Activated CD4-positive, alpha-beta T cell treated with anti-CD3 and anti-CD28 coated beads for 24 hours (primary cell): ENCODE measurements at places on chromosomes 6 and 20.

- no peak for DNase-seq
Measured at GRCh38 chr20:24533449-24533848, 64.0 kb downstream of the SYNDIG1 start.

DNA sequence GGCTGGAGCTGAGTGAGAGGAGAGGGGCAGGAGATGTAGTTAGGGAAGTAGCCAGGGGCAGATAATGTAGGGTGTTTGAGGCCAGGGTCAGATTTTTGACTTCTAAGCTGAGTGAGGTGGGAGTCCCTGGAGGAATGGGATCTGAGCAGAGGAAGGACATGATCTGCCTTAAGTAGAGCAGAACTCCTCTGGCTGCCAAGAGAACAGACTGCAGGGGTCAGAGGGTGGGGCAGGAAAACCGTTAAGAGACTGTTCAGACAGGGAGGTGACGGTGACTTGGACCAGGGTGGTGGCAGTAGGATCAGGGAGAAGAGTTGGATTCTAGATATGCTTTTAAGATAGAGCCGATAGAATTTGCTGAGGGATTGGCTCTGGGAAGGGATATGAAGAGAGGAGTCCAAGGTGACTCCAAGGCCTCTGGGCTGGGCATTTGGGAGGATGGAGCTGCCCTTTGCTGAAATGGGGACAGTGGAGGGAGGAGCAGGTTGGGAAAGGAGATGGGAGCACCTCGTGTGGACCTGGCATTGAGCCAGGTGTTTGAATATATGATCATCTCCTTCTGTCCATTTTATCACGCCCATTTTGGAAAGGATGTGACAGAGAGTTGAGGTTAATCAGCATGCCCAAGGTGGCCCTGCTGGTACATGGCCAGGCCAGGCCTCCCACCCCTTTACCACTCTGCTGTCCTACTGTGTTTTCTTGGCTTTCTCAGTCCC, 18.8 kb downstream of the EYA2 start:
- DNase-seq = no peak

DNA sequence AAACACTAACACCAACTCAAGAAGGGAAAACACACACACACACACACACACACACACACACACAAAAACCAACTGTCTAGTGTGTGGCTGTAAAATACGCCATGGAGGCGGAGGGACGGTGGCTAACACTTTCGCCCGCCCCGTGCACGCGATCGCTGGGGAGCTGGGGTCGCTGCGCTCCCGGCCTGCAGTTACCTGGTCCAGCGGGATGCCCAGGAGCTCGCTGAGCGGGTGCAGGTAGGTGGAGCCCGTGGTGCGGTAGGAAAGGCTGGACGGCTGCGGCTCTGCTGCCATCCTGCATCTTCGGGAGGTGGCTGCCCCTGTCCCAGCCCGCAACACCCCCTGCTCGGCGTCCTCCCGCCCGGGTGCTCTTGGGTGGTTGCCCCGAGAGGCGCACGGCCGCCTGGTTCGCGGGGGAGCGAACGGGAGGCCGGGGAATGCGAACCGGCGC, 303 bp downstream of the MBOAT1 start:
- DNase-seq = no peak

DNA sequence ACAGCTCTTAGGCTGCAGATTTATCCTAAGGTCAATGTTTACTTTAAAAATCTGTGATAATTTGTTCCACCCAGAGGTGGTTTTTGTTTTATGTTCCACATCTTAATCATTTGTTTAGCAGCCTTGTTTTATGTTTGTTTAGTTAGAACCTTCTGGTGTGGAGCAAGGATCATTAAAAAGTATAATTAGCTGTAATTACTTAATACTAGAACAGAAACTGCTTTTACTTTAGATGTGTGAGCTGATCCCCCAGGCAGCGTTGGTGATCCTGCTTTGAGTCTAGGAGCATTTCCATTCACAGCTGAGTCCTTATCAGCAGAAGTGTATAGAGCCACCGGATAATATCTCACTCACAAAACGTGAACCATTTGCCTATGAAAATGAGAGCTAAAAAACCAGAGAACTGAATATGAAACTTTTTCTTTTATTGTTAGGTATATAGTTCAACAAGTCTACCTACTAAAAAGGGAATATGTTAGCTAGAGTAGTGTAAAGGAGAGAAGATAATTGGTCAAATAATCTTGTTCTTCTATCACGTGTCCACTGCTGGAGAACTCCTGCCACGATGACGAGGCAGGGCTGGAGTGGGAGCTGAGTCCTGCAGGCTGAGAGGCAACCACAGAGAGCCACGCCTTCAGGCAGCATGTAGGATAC, 78.5 kb downstream of the TRMT11 start:
- DNase-seq = no peak

GRCh38 chr6:170224694-170225660, 65.9 kb downstream of the DLL1 start:
- no peak for DNase-seq

DNA sequence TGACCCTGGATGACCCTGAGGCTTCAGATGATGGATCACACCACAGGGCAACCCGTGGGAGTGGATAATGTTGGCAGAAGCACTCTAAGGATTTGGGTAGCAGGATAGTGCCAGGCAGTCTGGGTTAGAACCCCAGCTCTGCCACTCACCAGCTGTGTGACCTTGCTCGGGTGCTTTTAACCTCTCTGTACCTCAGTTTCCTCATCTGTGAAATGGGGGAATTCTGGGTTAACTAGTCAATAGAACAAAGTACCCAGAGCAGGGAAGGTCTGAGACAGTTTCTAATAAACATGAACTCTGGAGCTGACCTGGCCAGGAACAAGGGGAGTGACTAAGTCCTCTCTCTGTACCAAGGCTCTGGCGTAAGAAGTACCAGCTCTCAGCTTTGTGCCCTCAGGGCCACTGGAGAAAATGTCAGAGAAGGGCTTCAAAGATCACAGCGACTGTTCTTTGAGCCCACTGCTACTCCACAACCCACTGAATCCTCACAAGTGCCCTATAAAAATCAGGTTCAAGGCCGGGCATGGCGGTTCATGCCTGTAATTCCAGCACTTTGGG, 14.7 kb upstream of the NOL4L start:
- DNase-seq = no peak

DNA sequence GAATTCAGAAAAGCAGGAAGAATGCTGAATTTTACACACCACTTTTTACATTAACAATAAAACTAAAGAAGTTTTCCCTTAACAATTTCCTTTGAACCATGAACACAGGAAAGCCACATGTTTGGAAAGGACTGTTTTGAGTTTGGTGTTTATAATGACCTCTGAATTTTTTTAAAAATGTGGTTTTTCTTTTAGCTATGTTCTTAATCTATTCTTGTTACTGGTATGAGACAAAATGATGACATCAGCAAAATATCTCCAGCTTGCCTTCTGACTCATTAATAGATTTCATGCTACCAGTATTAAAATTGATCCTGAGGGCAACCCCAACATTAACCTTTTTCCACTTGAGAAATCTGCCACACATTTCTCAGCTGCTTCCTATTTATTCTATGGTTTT, 217.5 kb upstream of the THEMIS start:
- no peak for DNase-seq

DNA sequence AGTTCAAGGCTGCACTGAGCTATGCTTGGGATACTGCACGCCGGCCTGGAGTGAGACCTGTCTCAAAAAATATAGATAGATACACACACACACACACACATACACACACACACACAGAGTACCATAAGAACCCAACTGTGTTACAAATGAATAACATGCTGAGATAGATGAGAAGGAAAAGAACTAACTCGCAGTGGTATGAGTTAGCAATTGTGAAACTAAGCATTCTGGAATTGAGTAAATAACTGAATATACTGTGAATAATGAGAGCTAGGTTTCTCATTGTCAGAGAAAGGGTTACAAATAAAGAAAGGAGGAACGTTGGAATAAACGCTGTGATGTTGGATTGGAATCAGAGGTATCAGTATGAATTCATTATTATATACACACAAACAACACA, 14.6 kb upstream of the FAXC start:
- no peak for DNase-seq

GRCh38 chr6:24353861-24354260, 4.0 kb downstream of the DCDC2 start:
- no peak for DNase-seq

GRCh38 chr20:10668677-10669368, 5.0 kb downstream of the JAG1 start:
- DNase-seq = no peak

- no peak for DNase-seq
Measured at GRCh38 chr6:4567141-4567540, 209.1 kb upstream of the CDYL start.

GRCh38 chr6:150119173-150119572, 23.7 kb upstream of the PPP1R14C start:
- DNase-seq = no peak

DNA sequence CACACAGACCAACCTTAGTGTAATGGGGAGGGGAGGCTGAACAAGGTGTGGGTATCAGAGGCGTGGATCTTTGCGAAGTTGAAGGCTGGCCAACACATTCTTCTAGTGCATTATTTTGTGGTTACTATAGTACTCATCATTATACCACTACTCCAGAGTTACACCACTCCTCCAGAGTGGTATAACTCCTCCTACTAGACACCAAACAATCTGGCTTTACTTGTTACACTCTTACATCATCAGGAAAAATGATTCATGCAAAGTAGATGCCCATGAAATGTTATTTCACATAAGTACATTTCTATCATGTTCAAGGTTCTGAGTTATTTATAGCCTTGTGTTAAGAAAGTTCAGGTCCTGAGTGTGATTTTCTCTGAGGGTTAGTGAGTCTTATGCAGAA, 443.1 kb upstream of the OPRM1 start:
- DNase-seq = no peak

DNA sequence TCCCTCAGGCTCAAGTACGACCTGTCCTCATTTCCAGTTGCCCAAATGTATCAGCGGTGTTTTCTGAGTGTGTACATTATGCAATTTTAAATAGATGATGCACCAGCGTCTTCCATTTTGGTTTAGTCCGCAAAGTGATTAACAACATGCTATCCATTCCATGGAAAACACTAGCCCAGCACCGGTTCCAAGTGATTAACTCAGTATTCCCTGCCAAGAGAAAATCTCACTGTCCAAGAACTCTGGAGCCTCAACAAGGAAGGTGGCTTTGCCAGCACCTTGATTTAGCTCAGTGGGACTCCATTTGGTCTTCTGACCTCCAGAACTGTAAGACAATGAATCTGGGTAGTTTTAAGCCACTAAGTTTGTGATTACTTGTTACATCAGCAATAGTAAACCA, 107.2 kb downstream of the FOXC1 start:
- DNase-seq = no peak

GRCh38 chr20:62655282-62656196, 13.2 kb downstream of the SLCO4A1 start:
- DNase-seq = no peak

GRCh38 chr6:51487937-51488336, 599.5 kb downstream of the PKHD1 start:
- DNase-seq = no peak

GRCh38 chr20:60512443-60512842, 554.2 kb downstream of the CDH26 start:
- DNase-seq = no peak

- no peak for DNase-seq
Measured at GRCh38 chr6:125945378-125946141, 11.0 kb upstream of the HINT3 start.

DNA sequence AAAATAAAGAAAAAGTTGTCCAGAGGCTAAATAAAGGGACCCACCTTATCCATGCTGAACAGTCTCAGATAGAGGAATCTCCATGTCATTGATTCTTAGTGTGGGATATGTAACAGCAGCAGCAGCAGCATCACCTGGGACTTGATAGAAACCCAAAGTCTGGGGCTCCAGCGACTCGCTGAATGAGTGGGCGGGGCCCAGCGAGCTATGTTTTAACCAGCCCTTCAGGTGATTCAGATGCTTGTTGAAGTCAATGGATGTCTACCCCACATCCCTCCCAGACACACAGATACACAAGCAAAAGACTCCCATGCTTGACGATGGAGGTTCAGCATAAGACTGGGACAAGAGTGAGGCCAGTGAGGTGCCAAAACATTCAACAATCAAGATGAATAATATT, 298.6 kb downstream of the UBE3D start:
- no peak for DNase-seq

DNA sequence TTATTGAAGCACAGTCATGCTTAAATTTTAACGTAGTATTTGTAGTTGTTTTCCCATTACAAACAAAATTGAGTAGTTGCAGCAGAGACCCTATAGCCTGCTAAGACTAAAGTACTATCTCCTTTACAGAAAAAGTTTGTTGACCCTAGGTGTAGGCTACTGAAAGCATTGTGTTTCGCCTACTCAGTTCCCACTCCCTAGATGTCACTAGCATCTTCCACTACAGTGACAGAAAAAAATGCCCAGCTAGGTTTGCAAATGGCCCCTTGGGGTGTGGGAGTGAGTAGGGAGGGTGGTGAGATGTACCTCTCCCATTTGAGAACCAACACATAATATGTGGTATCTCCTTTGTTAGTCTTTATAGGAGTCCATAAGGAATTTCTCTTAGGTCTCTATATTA, 34.5 kb downstream of the UBR2 start:
- DNase-seq = no peak

DNA sequence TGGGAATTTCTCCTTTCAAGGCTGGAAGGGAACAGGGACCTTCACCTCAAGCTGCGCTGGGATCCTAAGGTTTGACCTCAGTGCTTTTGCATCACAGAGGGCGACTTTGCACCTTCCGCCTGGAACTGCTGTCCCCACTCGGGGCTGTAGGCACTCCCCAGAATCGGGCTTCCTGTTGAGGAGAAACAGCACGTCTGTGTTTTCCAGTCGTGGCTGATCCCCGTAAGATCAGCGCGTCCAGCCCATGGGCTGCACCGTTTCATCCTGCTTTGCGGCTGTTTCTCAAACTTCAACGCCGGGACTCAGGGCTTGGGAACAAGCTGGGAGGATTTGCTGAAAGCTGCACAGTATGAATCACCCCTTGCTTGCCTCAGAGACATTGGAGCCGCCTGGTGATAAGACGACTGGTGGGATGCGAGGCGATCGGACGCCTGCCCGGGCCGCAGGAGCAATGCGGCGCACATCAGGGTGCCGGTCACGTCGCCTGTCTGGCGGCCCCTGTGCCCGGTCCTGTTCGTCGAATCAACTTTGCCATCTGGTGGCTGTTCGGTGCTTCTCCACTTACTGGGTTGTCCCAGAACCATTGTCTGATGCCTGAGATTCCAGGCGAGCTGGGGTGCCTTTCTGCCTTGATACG, 53.6 kb upstream of the FRMD1 start:
- no peak for DNase-seq

- DNase-seq = no peak
Measured at GRCh38 chr6:10418862-10419748, 4.2 kb upstream of the TFAP2A start.

DNA sequence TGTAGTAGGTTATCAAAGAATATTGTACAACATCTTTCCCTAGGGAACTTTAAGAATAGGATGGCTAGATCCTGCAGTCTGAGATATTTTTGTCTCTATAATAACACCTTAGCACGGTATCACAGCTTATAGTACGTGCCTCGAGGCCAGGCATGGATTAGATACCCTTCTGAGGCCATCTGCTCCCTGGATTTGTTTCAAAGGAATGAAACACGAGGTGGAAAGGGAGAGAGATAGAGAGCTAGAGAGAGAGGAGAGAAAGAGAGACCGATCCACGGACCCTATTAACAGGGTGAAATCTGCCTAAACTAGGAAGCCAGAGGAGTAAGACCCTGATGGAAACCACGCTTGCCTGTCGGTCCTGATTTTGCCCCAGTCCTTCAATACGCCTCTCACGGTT, 92.5 kb downstream of the CD83 start:
- no peak for DNase-seq
